ENCODE measurements at places on chromosomes 12 and 14.
A peak's percentile ranks its signal among the peaks of the same experiment; 100 is the strongest.

GRCh38 chr14:56176530-56176929 lies 58.3 kb downstream of the PELI2 start:
- DNase-seq = no peak

DNA sequence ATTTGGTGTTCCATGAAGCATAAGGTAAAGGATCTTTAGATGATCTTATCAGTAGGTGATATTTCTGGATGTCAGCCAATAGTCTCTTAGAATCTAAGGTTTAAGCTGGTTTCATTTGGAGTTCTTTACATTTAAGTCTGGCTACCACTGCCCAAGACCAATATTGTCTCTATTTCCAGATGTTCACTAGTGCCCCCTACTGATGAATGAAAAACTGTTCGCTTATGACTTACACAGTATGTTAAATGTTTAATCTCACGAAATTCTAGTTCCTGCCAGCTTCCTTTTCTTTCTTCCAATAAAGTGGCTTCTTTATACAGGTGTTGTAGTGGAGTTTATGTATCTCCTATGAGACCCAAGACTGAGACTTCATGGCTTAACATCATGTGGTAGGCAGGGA lies 31.8 kb upstream of the MIS18BP1 start:
- no peak for DNase-seq

DNA sequence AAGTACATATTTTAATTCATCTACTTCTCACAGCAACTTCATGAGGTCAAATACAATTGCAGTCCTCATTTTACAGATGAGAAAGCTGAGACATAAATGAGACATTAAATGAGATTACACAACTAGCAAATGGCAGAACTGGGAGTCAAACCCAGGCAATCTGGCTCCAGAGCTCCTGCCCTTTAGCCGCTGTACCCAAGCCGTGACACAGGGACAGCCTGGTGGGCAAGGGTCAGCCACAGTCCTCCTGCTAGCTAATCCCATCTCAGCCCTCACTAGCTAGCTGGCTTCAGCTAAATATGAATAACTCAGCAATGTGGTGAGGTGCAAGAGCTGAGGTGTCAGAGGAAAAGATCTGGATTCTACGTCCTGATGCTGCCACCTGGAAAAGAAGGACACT lies 54.8 kb downstream of the NINJ2 start:
- no peak for DNase-seq

DNA sequence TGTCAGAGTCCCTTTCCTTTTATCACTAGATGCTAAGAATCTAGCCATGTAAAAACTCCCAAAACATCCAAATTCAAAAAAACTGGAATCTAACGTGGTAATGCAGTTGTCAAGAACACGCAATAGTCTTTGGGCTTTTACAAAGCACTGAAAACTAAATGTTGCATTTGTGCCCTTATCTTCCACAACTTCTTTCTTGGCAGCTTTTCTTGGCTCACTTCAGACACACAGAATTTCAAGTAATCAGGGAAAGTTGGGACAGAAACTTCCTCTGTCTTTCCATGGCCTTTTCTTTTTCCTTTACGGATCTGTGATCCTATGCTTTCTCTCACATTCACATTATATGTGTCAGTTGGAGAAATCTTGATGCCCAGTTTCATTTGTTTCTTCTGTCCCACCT lies 136.0 kb downstream of the CRADD start:
- no peak for DNase-seq

GRCh38 chr12:116071555-116072230 lies 205.8 kb downstream of the MED13L start:
- DNase-seq = no peak

DNA sequence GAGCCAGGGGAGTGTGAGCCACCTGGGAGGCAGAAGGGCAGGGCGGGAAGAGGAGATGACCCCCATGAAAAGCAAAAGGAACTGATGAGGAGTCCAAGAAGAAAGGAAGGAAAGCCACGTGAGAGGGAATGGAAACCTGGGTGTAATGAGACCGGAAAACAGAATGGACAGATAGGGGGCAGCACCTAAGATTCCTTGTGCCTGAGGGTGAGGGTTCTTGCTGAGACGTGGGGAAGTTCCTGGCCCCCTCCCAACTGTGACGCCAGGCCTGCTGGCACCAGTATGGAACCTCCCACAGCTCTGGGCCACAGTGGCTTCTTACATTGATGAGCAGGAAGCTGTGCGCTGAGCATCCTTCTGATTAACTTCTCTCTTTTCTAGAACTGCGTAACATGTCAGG lies 30.8 kb downstream of the TTC7B start:
- no peak for DNase-seq

GRCh38 chr14:76576047-76576741 lies 185.1 kb upstream of the VASH1 start:
- no peak for DNase-seq

- no peak for DNase-seq
These were observed 152.4 kb downstream of the KIF26A start for GRCh38 chr14:104290756-104291122.

GRCh38 chr14:70006699-70007098 lies 127.5 kb downstream of the SMOC1 start:
- no peak for DNase-seq

DNA sequence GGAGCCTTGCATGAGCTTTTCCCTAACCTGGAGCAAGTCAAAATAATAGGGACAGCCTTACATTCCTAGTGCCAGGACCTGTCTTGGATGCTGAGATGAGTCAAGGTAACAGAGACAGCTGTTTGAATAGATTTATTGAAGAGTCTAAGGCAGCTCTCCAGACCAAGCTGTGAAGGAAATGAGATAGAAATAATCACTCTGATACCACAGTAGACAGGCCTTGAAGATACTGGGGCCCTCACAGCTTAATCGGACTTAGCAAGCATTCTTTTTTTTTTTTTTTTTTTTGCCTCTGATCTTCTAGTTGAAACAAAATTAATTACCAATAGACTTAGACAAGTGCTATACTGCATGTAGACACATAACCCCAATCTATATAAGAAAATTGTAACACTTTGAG lies 3.1 kb upstream of the RNASE9 start:
- DNase-seq = no peak

- no peak for DNase-seq
These were observed 6.6 kb upstream of the LRP6 start for GRCh38 chr12:12273291-12273957.

DNA sequence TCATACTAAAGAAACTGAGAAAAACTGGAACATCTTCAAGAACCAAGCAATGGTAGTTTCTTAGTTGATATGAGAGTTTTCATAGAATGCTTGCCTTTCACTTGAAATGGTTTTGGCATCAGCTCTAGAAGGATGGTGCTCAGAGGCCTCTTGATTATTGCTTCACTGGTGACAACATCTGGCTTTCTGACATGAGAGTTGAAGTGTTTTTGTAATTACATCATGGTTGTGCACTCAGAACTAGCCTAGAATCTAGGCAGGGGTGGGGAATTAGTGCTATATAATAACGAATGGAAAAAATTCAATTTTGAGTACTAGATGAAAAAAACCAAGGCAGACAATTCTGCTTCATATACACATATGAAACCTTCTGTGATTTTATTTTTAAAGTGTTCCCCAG lies 172.8 kb upstream of the LMNTD1 start:
- no peak for DNase-seq

GRCh38 chr12:51852404-51853137 lies 4.1 kb upstream of the FIGNL2 start:
- DNase-seq = no peak

- no peak for DNase-seq
These were observed 25.5 kb downstream of the GALC start for GRCh38 chr14:87967496-87967895.

DNA sequence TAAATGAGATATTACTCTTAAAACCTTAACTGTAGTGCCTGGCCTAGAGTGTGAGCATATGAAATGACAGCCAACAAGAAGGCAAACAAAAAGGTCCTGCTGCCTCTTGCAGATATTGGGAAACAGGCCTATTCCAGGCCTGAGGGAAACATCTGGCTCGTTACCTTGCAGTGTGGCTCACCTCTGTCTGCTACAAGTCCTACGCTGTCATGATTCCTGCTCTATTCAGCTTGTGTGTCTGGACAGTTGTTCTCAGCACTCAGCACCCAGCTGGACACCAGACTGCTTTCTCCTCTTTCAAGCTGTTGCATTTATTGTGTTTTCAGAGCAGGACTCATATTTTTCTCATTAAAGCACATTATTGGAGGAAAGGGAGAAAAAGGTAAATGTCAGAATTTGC lies 113.5 kb downstream of the TMTC2 start:
- DNase-seq = no peak

- no peak for DNase-seq
These were observed 824.5 kb downstream of the AACS start for GRCh38 chr12:125889742-125890141.

- DNase-seq = no peak
These were observed 570 bp downstream of the DMAC2L start for GRCh38 chr14:50312734-50313054.

DNA sequence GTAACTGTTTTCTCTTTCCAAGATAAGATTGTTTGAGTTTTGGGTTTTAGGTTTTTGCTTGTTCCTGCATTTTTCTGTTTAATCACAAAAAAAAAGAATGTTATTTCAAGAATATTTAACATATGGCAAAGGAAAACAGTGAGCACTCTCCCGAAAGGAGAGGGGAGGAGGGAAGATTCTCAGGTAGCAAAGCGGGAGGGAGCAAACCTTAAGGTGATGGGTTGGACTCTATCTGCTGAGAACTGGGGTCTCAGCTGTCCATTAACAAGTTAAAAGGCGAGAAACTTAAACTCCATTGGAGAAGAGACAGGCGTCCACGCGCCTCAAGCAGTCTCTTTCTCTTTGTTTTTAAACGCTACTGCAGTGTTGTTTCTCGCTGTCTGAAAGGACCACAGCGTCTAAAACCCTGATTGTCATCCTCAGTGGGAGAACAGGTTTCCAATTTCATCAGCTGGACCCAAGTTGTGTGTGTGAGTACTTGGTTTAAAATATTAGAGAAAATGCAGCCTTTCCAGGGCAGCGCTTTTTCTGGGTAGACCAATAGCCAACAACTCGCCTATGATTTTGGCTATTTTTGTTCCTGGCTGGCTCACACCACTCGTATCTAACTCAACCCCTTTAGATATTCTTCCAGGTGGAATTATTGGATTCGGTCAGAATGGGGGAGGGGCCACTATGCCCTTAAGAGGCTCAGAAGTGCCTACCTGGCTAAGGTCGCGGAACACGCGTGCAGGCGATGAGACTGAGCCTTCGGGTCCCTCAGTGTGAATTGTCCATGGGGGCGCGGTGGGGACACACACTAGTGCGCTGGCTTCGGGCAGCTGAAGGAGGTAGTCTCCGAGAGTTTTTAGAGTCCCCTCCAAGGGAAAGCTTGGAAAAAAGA lies 8.2 kb downstream of the SIX1 start:
- DNase-seq = no peak

GRCh38 chr12:39412210-39412609 lies 30.7 kb downstream of the KIF21A start:
- no peak for DNase-seq

GRCh38 chr12:98808243-98808875 lies 163.3 kb downstream of the APAF1 start:
- no peak for DNase-seq

DNA sequence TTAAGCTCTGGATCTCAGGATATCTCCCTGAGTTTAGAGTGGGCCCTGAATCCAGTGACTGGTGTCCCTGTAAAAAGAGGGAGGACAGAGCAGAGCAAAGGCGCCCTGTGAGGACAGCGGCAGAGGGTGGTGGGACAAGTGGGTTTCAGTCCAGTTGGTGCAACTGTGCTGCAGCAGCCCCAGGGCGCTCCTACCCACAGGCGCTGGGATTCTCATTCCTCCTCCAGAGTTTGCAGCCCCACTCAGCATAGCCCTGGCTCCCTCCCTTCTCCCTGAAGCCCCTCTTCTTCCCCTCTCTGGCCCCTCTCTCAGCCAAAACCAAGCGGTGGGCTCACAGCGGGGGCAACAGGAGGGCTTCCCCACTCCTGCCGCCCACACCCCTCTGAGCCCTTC lies 1.6 kb downstream of the TMEM179 start:
- DNase-seq = no peak

DNA sequence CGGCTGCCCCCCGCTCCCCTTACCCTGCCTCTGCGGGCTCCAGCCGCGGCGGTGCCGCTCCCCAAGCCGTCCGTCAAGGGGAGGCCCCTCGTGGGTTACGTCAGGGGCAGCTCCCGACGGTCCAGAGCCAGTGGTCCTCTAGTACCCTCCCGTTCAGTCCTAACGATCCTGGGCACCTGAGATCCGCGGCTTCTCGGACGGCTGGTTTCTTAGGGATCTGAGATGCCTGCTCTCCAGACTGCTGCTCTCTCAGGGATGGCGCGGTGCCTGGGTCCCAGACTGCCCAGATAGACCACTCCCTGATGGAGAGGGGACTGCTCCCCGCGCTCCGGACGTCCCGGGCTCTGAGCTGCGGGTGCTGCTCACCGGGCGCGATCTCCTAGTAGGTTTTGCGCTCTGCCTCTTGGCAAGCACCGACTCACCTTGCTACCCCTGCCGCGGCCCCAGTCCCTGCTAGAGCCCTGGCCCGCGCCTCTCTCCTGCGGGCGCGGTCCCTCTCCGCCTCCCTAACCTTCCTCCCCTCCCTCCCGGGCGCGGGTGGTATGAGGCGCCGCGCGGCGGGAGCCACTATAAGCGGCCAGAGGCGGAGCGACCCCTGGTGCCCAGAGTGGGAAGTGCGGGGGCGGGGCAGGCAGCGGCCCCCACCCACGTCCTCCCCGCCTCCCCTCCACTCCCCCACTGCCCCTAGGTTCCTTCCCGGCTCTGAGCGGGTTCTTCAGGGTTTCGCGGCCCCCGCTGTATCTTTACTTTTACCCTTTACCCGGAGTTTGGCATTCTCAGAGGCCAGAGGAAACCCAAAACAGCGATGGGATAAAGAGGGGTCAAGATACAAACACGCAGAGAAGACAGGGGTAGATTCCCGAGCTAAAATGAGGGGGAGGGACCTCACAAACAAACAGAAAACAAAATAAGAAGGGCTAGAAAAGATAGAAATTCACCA lies at the start of gene C1QL4:
TSS of gene C1QL4 (minus strand) at position 544 of the 940 bp plus-strand sequence. CDS start 711 bp downstream, outside the sequence.
- DNase-seq = peak; percentile 69

- DNase-seq = no peak
These were observed 31.9 kb downstream of the CEP83 start for GRCh38 chr12:94427501-94428381.

GRCh38 chr12:103268831-103269514 lies 226.8 kb downstream of the C12orf42 start:
- no peak for DNase-seq

DNA sequence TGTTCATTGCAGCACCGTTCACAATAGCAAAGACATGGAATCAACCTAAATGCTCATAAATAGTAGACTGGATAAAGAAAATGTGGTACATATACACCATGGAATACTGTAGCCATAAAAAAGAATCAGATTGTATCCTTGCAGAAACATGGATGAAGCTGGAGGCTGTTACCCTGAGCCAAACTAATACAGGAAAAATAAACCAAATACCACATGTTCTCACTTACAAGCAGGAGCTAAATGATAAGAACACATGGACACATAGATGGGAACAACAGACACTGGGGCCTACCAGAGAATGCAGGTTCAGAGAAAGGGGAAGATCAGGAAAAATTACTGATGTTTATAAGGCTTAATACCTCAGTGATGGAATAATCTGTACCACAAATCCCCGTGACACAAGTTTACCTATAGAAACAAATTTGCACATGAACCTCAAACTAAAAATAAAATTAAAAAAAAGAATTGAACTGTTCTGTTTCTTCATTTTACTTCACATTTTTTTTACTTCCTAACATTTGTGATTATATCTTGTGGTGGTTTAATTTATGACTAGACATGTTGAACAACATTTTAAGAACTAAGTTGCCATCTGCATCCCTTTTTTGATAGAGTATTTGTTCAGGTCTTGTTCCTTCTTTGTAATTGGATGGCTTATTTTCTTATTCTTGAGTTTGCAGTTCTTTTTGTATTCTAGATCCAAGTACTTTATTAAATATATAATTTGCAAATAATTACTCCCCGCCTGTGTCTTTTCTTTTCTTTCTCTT lies 835.2 kb downstream of the FSCB start:
- DNase-seq = no peak

Measured in NCI-H460 (cell line).